IPS-NIHi11 (cell line): ENCODE measurements at places on chromosomes 13 and 19.
A peak's percentile ranks its signal among the peaks of the same experiment; 100 is the strongest.

DNA sequence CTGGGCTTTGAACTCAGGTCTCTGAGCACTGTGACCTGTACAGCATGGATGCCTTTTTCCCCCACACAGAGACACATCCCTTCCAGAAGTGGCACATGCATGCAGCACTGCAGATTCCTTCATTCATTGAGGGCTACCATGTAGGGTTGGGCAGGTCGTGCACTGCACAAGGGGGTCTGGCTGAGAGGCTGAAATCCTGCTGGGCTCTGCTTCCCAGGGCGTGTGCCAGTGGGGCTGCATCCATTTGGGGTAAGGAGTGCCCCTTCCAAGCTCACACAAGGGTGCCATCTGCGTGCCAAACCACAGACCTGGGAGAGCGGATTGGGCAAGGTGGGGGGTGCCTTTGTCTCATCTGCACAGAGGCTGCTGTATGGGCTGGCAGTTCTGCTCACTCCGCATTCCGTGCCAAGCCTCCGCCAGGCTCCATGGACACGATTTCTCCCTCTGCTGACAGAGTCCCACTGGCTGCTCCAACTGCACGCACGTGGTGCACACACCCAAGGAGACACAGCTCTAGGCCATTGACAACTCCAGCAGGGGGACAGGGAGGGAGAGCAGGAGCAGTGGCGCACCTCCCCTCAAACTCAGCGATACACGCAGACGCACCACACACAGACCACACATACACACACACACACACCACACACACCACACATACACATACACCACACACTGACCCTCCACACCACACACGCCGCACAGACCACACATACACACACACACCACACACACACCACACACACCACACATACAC, 4.5 kb upstream of the SHISA7 start:
- DNase-seq, result no peak

- no peak for DNase-seq
Observed at GRCh38 chr19:32238076-32238475, 107.3 kb upstream of the ZNF507 start.

DNA sequence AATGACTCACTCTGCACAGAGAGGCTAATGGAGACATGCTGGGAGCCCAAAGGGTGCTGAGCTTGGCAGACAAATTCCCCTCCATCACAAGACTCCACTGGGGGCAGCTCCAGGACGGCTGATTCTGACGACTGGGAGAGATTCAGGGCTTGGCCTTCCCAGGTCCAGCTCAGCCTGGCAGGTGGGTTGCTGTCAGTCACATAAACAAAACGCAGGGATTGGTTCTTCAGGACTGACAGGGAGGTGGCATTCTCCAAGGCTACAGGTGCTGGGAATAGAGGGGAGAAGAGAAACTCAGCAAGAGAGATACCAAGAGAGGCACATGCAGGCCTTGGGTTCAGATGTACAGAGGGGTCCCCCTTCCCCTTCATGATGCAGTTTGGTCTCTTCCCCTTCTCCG, 10.7 kb upstream of the ZNF175 start:
- peak; percentile 18 for DNase-seq

GRCh38 chr13:82654861-82655855, 1227.1 kb downstream of the SLITRK1 start:
- no peak for DNase-seq

GRCh38 chr19:2462635-2463421, 6.1 kb upstream of the LMNB2 start:
- peak; percentile 84 for DNase-seq

DNA sequence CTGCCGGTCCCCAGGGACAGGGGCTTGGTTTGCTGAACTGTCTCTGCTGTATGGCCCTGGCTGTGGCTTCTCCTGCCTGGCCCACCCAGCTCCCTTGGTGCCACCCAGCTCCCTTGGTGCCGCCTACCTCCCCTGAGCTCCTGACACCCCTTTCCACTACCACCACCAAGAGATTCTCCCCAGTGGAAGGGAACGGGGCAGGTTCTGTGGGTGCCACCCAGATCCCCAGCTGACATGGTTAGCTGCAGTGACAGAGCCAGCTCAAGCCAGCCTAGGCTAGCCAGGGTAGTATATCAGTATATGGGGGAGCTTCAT, 28.5 kb upstream of the POP4 start:
- DNase-seq, result no peak

- no peak for DNase-seq
Observed at GRCh38 chr13:111270765-111271698, 49.4 kb upstream of the TEX29 start.

DNA sequence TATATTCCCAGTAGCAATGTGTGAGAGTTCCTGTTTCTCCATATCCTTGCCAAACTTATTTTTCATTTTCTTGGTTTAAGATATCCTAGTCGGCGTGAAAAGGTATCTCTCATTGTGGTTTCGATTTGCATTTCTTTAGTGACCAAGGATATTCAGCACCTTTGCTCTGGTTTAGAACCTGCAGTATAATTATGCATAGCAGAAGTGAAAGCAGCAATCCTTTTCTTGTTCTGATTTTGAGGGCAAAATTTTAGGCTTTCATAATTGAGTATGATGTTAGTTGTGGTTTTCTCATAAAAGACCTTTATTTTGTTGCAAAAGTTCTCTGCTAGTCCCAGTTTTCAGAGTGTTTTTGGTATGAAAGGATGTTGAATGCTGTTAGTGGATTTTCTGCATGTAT, 491.0 kb downstream of the FGF9 start:
- DNase-seq, result no peak

DNA sequence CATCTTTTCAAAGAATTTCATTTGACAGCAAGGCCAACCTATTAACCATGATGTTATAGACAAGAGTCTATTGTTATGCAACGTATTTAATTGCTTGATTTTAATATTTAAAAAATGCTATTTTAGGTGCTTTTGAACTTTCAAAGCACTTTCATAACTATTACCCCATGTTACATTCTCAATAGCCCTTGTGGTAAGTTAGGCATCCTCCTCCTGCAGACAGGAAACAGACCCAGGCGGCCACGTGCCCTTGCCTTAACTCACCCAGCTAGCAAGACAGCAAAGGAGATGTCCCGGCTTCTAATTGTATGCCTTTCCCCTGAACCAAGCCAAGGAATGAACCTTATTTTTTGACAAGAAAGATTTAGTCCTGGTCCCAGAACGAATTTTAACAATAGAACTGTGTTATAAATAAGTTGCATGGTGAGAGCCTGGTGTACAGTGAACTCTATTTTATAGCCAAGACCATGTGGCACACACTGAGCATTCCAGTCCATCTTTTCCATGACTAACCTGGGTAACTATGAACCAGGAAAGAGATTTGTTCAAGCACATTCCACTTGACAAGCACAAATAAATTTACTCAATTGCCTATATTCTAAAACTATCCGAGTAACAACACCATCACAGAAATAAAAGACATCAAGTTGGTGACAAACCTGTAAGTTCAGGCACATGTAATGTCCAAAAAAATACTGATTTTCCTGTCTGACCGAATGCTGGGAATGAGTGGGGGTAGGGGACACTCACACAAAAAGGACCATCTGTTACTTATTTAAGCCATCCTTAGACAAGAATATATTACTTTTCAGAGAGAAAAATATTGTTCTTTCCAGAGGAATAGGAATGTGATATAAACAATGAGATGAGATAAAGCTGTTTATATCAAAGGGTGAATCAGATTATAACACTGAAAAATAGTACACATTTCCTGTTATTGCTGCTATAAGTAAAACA, 163.0 kb downstream of the EFNB2 start:
- no peak for DNase-seq

GRCh38 chr19:33447336-33448158, 74.0 kb downstream of the CEBPG start:
- DNase-seq, result no peak

DNA sequence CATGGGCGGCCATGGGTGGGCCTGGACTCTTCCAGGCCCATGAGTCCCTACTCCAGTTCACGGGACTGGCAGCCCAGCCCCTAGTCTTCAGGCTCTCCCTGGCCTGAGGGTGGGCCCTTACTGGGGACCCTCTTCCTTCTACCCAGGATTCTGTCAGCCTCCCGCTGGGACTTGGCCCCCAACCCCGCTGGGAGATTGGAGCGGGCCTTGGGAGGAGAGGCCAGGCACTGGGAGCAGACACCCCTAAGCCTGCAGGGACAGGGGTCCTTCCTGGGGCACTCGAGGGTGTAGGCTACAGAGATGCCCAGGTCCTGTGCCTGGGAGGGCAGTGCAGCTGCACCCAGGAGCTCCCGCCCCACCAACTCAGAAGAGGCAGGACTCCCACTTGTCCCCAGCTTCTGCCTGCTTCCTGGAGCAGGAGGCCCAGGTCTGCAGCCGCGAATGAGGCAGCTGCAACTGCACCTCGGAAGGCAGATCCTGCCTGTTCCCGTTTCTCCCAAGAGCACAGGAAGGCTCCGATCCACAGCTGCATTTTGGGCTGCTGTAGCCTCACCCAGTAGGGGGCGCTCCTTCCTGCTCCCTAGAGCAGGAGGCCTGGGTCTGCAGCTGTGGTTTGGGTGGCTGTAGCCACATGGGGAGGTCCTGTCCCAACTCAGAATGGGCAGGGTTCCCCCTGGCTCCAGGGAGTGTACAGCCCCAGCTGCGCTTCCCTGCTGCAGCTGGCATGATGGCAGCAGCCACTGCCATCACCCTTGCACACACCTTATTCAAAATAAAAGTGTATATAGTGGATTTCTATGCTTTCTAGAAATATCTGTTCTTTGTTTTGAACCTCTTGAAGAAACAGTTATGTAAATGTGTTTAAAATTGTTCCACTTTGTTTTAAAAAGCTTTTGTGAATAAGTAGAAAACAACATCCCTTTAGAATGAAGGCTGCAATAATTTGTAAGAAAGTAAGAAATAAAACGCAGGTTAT, 46.8 kb downstream of the TEX26 start:
- peak; percentile 58 for DNase-seq

DNA sequence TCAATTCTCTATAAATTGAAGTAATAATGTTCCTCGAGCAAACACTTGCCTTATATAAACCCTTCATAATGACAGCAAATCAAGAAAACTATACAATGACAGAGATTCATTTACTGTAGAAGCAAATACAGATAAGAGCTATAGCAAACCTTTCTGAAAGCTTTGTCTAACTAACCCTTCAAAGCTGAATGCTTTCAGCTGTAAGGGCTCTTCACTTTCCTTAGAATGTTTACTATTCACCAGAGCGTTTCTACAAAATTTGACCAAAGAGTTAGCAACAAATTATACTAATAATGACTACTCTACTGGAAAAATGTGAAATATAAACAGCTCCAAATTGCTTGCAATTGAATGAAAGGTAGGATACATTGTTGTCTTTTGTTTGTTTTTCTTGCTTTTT, 218.1 kb downstream of the SLITRK5 start:
- no peak for DNase-seq

DNA sequence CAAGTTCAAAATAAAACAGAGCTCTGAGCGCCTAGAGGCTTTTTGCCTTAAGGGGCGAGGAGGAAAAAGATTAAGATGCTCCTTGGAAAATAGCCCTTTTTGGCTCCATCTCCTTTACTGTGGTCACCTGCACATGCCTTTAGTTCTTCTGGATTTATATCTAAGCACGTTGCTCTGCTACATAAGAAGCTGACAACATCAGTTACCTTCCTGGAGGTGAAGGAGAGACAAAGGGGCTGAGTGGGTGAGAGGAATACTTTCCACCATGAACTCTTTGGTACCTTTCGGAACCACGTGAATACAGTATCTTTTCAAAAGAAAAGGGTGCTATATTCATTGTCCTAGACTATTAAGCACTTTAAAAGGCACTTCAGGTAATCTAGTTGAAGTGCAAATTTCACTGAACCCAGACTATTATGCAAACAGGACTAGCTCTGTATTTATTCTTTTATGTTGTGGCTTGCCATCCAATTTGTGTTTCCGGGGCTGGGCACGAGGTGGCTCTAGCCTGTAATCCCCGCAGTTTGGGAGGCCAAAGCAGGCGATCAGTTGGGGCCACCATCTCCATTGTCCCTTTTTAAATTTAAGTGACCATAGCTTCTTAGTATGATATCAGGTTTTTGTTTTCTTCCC, 201.5 kb downstream of the TM9SF2 start:
- DNase-seq, result no peak

GRCh38 chr13:40456979-40457553, 209.4 kb downstream of the FOXO1 start:
- no peak for DNase-seq

DNA sequence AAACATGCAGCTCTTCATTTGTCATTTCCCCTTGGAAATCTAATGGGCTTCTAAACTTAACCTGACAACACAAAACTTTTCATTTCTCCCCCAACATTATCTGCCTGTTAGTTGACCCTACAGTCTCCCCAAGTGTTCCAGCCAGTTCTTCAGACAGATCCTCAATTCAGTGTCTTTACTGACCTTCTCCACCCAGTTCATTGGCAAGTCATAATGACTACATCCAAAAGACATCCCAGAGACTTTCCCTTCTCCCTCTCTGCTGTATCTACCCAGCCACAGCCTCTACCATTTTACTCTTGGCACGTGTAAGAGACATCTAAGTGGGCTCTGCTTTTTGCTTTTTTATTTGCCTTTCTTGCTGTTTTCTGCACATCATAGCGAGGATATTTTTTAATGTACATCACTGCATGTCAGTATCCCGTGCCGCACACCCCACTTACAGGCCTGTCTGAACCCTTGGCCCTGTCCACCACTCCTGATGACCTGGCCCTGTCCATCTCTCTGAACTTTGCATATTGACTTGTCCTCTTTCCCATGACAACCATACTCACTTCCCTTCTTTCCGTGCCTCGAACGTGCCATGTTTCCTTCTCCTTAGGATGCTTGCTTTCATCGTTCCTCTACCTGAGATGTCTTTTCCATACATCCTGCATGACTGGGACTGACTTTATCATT, 391.9 kb downstream of the IRS2 start:
- no peak for DNase-seq
